ENCODE measurements at places on chromosomes 4 and X. TPM values are rescaled to one million over a fixed set of nuclear protein-coding genes. Genes with fewer than 3 reads are reported as not detected.
A peak's percentile ranks its signal among the peaks of the same experiment; 100 is the strongest.

DNA sequence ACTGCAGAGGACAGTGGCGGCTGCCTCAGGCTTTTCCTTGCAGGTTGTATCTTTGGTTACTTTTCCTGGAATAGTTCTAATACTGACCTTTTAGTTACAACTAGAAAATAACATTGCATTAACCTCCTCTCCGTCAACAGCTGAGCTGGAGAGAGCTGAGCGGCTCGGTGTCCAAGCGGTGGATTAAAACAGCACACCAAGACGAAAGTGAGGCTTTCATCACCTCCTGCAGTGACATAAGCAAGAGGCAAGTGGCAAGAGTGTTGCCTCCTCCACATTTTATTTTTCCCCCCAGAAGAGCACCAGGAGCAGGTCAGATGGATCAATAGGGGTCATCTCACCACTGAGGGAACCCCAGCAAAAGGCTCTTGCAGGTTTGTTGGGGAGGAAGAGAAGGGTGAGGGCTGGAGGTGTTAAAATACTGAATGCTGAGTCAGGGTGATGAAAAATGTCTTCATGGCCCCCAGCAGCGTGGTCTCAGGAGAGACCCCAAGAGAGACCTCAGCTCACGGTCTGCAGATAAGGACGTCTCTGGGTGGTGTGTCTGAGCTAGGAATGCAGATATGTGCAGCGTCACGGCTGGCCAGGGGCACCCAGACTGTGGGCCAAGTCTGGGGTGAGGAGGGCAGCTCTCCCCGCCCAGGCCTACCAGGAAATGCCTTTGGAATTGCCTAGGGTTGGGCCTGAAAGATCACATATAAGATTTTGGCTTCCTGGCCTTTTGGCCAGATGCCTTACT is 50.3 kb downstream of the CASP3 start:
- peak; percentile 50 for DNase-seq

The PCDH18 gene
- total RNA-seq, result 5.0 TPM

The HHIP gene
- not detected for total RNA-seq

- no peak for DNase-seq
Measured at GRCh38 chr4:7167706-7168105, 24.6 kb upstream of the SORCS2 start.

- DNase-seq, result no peak
Measured at GRCh38 chr4:169851750-169852149, 94.0 kb upstream of the HPF1 start.

DNA sequence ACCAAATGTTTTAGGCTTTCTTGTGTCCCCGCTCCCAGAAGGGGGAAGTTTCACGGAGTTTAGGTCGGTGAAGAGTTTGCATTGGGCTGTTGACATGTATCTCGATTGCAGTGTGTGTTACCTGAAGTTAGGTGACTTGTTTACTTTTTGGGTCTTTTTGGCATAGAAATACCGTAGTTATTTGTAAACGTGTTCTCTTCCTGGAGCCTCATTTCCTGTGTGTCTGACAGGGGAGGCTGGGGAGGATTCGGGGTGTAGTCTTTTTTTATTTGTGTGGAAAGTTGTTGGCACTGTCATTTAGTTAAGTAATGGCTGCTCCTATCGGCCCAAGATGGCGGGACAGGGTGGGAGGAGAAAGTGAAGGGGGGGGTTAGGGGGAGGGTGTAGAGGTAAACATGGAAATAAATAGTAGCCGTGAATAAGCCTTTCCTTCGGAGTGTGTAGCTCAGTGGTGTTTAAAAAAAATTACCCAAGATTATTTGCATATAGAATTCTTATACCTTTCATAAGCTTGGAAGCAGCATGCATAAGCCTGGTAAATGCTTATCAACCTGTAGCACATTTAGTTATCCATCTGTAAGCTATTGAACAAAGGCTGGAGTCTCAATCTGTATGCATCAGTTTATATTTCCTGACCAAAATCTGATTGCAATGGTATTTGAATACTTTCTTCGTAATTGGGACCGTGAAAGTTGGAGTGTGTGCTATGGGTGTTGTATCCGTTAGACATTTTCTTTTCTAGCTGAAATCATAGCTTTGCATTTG is 1.6 kb downstream of the KDM6A start:
- no peak for DNase-seq

GRCh38 chr4:3369781-3370674 is 71.7 kb upstream of the HGFAC start:
- peak; percentile 73 for DNase-seq

The UVSSA gene
- total RNA-seq, result 6.7 TPM

DNA sequence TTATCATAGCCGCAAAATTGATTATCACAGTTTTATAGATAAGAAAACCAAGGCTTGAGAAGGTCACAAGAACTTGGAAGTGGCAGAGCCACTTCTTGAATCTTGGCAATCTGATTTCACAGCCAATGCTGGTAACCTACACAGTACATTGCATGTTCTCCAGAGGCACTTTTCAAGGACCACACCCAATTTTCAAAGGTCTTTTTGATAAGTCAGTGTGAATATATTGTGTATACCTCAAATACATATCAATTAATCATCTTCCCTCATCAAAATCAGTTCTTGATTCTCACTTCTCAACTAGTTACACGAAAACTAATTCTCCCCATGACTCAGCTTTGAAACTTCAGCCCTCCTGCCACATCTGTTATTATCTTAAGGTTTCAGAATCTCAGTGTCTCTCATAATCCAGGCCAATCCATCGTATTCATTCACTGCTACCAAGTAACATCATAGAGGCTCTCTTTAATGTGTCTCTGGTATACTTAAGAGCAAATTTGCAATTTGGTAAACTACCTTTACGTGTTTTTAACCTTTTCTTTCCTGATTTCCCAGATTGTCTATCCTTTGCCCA is 16.8 kb downstream of the CAMK2D start:
- no peak for DNase-seq

The UGT8 gene
- 0.05 TPM for total RNA-seq

- DNase-seq, result no peak
Measured at GRCh38 chrX:38277136-38277535, 50.2 kb downstream of the RPGR start.

DNA sequence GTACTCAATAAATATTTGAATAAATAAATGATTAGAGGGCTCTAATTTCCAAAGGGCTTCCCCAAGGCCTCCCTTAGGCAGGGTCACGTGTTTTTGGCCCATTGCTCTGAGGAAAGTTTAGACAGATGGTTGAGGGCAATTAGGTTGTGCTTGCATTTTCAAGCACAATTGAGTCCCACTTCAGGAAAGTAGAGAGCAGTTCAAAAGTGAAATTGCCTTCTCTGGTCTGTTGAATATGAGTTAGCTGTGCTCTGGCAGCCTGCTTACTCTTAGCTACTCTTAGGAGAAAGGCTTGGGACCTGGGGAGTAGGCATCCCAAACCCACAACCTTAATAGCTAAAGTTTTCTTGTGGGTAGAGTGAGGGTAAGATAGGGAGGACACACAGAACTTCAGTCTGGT is 9.0 kb upstream of the DRP2 start:
- DNase-seq, result no peak

- DNase-seq, result no peak
Measured at GRCh38 chrX:110964786-110965185, 131.2 kb upstream of the PAK3 start.

DNA sequence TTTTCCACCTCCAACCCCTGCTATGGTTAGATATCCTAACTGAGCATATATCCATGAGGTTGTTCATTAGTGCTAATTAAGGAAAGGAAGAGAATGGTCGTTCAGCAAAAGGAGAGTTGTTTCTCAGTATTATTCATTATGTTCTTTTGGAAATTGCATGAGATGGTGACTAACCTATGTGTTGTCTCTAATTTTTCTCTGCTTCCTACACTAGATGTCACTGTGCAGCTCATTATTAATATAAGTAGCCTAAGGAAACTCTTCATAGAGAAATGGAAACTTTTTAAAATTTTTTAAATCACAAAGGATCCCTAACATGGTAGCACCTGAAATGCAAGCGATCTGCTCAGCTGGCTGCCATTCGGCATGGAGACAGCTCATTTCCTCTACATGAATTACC is 67.7 kb upstream of the FAM9A start:
- no peak for DNase-seq

GRCh38 chr4:72207196-72207595 is 175.4 kb downstream of the NPFFR2 start:
- DNase-seq, result no peak

DNA sequence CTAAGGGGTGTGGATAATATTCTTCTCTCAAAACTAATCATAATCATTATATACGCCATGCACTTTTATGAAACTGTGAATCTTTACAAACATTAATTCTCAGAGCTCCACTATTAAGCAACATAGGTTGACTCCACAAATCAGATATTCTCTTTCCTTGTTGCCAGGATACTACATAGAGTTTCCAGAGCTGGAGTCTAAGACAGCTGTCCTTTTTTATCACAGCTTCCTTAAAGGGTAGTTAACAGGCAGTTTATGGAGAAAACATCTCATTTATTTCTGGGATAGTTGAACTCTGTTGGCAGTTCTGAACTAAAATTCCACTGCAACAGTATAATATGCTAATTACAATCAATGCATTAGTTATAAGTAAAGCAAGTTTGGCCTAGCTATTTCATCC is 152.1 kb upstream of the PPP1R2C start:
- DNase-seq, result no peak

The POU4F2 gene
- total RNA-seq, result not detected

DNA sequence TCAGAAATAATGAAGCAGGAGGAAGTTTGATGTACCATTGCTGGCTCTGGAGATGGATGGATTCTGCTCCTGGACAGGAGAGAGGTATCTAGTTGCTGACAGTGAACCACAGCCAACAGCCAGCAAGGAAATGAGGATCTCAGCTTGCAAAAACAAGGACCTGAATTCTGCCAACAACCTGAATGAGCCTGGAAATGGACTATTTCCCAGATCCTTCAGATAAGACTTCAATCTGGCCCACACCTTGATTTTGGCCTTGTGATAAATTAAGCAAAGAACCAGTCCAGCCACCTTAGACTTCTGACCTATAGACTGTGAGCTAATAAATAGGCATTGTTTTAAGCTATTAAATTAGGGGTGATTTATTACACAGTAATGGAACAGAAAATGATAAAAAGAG is 220.3 kb downstream of the ADAMTS3 start:
- no peak for DNase-seq

GRCh38 chrX:41110801-41111625 is 25.8 kb downstream of the USP9X start:
- DNase-seq, result no peak

GRCh38 chrX:18677161-18677869 is 5.4 kb upstream of the RS1 start:
- no peak for DNase-seq

DNA sequence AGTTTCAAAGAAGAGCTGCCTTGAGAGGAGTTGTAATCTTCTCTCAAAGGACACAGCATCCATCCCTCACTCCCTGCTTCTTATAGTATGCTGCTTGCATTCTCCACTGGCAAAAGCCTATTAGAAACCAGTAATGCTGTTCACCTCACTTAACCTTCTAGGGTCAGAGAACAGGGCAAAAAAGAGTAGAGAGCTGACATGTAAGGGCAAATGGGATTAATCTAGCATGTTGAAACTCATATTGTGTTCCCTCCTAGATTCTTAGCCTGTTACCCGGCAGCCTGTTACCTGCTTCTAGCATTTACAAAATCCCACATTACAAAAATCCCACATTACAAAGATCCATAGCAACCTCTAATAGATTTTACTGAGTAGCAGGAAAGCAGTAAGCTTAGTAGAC is 244.7 kb downstream of the SLC7A11 start:
- no peak for DNase-seq
